ENCODE measurements at places on chromosomes 12 and 14.

DNA sequence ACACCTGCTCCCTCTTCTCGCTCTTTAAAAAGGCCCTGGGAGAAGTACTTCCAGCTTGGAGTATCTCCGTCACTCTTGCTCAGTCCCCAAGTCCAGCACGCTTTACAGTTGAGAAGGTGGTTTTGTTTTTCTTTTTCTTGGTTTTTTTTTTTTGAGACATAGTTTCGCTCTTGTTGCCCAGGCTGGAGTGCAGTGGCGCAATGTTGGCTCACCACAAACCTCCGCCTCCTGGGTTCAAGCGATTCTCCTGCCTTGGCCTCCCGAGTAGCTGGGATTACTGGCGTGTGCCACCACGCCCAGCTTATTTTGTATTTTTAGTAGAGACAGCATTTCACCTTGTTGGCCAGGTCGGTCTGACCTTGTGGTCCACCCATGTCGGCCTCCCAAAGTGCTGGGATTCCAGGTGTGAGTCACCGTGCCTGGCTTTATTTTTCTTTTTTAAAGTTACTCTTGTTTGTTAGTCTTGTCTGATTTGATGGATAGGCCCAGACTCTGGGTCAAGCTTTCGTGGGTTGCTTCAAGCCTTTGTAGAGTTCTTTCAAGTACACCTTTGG lies 1.9 kb downstream of the TDRD9 start:
- no peak for DNase-seq

DNA sequence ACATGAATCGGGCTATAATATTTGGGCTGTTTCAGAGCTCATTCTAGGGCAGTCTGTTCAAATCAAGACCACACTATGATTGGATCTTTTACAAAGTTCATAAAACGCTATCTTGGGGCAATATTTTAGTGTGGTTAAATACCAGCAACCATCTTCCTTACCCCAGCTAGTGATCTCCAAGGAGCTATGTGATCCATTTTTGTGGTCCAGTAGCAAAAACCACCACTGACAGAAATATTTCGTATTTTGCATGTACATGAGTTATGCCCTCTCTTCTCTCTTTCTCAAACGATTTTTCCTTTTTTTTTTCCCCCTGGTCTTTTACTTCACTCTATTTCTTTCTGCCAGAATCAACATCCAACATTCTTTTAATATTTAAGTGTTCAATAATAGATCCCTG lies 280.6 kb upstream of the KITLG start:
- DNase-seq: no peak

- no peak for DNase-seq
Measured at GRCh38 chr12:114547636-114548035, 136.3 kb downstream of the TBX3 start.

- no peak for DNase-seq
Measured at GRCh38 chr12:111107392-111108178, 187.2 kb upstream of the MYL2 start.

DNA sequence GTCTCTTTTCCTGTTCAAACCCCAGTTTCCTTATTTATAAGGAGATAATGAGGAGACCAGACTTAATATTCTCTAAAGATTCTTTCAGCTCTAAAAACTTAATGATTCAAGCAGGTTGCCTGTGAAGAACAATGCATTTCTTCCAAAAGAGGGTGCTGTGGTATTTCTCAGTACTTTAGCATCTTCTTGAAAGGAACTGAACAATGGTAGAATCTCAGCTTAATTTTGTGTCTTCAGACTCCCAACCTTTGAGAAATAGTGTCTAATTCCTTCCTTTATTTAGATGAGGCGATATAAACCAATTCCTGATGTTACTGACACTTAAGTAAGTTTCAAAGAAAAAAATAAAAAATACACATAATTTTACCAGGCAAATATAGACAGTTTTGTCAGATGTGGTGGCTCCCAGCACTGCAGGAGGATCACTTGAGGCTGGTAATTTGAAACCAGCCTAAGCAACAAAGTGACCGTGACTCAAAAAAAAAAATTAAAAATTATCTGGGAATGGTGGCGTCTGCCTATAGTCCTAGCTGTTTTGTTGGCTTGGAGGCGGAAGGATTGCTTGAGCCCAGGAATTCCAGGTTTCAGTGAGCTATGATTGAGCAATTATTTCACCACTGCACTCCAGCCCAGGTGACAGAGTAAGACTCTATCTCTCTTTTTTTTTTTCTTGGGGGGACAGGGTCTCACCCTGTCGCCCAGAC lies 76.9 kb upstream of the PSMA6 start:
- DNase-seq: peak; percentile 27

- DNase-seq: no peak
Measured at GRCh38 chr14:95699412-95699811, 13.2 kb downstream of the TCL1B start.

GRCh38 chr14:25521616-25522015 lies 471.7 kb upstream of the STXBP6 start:
- DNase-seq: no peak

DNA sequence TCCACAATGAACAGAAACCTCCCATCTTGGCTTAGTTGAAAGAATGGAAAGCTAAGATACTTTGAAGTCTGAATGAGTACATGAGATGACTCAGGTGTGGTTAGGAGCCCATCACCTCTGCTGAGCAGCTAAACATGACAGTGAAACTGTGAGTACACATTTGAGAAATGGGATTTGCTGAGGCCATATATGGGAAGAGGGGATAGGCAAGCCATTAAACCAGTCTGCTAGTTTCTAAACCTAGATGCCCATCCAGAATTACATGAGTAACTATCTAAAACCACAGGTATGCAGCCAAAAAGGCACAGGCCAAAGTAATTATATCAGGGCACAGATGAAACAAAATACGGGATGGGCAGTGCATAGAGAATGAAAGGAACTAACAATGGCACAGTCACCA lies 41.2 kb downstream of the NKX2-1 start:
- DNase-seq: no peak

GRCh38 chr12:64825143-64826021 lies 935 bp downstream of the TBC1D30 start:
- no peak for DNase-seq

- peak; percentile 72 for DNase-seq
Measured at GRCh38 chr14:76929927-76930326, 98.6 kb downstream of the IRF2BPL start.

DNA sequence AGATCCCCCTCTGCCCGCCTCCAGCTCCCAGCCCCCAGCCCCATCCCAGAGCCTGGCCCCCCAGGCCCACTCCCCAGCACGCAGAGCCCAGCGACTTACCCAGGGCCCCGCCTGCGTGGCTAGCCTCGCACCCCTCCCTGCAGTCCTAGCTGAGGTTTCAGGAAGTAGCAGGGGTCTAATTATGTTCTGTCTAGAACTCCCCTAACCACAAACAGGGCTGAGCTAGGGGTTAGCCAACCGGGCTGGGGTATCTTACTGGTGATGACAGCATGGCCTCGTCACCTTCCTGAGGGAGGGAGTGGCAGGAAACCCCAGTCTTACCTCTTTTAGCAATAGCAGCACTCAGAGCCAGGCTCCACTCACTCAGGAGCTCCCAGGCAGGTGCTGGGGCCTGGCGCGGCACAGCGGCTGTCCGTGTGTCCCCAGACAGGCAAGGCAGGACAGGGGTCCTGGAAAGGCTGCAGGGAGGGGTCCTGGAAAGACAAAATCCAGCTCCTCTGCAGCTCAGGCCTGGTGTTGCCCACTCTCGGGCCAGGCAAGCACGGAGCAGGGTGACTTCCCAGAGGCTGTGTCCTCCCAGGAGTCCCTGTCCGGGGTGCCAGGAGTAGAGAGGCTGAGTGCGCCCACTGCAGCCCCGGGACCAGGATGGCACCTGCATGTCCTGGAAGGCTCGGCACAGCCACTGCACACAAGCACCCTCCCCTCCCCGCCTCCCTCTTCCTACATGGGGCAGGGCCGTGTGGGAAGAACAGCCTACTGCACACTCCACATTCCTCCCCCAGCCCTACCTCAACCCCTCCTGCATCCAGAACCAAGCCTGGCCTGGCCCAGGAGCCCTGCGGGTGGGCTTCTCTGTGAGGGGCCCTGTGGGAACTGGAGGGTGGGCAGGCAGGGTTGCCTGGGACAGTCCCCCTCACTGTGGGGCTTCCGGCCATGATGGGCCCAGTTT lies at the start of gene GPR132:
Gene GPR132 (minus strand): TSS at position 151 of the 949 bp plus-strand sequence. CDS start 10,010 bp downstream, outside the sequence.
- peak; percentile 86 for DNase-seq

DNA sequence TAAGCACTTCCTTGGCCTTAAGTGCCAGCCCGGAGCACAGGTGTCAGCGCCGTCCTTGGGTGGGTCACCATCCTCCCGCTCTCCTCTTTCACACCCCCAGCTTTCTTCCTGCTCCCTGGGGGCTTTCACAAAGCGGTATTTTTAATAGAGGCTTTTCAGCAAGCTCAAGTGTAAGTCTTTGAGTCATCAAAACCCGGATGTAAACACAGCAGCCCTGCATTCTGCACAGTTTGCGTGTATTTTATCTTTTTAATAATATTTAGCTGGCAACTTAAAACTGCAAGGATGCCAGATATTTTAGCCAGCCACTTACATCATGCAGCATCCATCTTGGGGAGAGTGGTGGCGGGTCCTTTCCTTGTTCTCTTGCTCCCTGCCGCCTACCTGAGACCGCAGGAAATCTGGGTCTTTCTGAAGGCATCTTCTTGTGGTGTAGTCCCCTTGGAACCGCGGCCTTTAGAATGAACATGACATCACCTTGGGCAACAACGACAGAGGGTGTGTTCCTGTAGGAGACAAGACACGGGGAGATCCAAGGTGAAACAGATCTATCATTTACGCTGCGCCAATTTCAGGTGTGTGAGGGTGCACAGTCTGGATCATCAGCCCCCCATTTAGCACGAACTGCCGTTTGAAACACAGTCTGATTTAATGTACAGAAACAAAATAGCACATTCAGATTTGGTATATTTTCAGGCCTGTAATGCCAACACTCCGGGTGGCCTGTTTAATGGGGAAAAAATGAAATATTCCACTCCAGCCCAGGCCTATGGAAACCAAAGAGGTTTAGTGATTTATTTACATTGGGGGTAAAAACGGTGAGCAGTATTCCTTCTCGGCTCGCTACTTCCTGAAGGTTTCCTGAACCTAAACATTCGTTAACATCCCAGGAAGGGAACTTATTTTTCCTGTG lies 12.5 kb upstream of the IRF2BPL start:
- DNase-seq: no peak

DNA sequence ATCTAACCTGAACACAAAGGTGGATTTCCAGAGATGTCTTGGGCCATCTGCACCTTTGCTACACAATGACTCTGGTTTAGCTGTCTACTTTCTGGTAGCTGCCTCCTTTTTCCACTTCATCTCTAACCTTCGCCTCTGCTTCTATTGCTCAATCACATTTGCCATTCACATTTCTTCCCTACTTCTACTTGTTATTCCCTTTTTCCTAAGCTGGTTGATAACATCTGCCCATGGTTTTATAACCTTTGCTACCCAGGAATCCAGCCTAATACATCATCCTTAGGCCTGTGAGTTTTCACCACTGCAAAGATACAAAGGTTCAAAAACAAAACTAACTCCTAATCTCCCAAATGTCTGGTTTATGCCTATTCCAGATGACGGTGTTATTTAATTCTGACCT lies 13.2 kb downstream of the SPPL3 start:
- no peak for DNase-seq

GRCh38 chr14:79294499-79294898 lies 916.8 kb downstream of the DIO2 start:
- DNase-seq: no peak

GRCh38 chr14:105987563-105987962 lies 461.2 kb downstream of the TMEM121 start:
- DNase-seq: no peak

DNA sequence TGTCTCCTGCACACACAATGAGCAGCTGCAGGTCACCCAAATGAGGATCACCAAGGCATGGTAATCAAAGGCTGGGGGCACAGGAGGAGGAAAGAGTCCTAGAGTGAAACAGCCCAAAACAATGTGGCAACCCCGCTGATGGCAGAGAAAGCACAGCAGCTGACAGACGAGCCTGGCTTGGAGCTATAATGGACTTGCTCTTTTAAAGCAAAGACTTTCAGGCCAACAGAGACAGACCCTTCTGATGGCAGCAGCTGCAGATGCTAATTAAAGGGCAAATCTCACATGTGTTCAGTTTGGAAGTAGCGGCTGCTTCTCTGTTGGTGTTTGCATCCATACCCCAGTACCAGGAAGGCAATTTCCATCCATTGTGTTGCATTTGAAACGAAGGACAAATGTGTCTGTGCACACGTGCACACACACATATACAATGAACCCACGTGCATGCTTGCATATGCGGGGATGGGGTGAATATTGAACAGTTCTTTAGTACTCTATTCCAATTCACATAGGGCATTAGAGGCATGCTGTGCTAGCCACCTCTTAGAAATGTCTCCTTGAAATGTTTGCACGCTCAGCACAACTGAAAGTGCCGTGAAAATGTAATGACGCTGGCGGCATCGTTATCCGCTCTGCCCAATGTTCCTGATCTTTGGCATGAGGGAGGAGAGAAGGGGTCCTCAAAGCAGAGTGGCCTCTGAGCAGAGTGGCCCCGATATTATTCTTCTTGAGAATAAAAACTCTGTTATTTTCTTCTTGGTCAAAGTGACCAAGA lies 38.1 kb downstream of the CIT start:
- DNase-seq: no peak

GRCh38 chr14:69538766-69539165 lies 35.9 kb downstream of the CCDC177 start:
- no peak for DNase-seq

GRCh38 chr12:88600272-88600671 lies 20.0 kb upstream of the KITLG start:
- DNase-seq: no peak

DNA sequence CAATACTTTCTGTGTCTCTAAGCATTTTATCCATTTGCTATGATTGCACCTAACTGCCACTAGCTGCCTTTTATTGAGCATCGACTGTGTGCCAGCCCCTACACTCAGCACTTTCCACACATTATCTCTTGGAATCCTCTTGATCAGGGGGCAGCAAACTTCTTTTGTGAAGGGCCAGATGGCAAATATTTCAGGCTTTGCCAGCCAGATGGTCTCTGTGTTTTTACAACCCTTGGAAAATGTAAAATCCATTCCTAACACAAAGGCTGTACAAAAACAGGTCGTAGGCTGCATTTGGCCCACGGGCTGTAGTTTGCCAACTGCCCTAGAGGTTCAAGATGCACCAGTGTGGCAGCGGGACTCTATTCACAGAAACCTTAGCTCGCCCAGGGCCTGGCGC lies 19.5 kb downstream of the FOXN4 start:
- no peak for DNase-seq

GRCh38 chr12:77630344-77630743 lies 200.3 kb upstream of the NAV3 start:
- no peak for DNase-seq
